Motor neuron (in vitro differentiated cells): ENCODE measurements at places on chromosomes 12 and 14.

GRCh38 chr12:84480803-84481202 lies 431.8 kb downstream of the SLC6A15 start:
- no peak for ATAC-seq

DNA sequence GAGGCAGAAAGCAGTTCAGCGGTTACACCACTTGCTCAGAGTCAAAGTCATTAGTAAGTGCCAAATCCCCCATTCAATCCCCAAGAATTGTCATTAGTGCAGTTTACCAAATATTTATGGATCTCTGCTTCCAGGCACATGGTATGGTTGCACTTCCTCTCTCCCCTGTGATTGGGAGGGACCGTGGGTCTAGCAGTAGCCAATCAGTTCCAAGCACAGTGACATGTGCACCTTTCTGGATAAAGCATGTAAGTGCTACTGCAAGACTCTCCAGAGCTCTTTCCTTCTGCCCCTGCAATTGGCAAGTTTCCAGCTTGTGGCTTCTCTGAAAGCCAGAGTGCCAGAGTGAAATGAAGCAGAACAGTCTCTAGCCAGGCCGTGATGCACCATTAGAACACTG lies 85.3 kb upstream of the FLRT2 start:
- ATAC-seq: no peak

GRCh38 chr14:92507174-92507768 lies 6.3 kb upstream of the RIN3 start:
- no peak for ATAC-seq

GRCh38 chr14:77022236-77022852 lies 6.2 kb downstream of the IRF2BPL start:
- ATAC-seq: no peak
